ENCODE measurements at places on chromosomes 7 and 10. TPM values are rescaled to one million over a fixed set of nuclear protein-coding genes. Genes with fewer than 3 reads are reported as not detected.

The HABP2 gene
- total RNA-seq = not detected

GRCh38 chr10:71264345-71265200, 52.2 kb downstream of the UNC5B start:
- DNase-seq = peak; percentile 19

DNA sequence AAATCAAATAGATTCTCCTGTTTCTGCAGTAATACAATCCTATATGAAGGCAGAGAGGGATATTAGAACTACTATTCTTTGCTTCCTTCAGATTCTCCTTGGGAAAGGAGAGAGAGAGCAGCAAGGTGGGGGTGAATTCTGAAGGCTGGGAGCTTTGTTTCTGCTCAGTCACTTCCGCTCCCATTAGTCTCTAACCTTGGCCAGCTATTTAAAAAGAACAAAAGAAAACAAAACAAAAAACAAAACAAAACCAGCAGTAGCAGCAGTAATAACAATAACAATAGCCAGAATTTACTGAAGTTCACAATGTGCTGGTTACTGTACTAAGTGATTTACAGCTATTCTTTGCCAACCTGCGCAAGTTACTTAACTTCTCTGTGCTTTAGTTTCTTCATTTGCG, 9.9 kb downstream of the GPR85 start:
- no peak for DNase-seq

DNA sequence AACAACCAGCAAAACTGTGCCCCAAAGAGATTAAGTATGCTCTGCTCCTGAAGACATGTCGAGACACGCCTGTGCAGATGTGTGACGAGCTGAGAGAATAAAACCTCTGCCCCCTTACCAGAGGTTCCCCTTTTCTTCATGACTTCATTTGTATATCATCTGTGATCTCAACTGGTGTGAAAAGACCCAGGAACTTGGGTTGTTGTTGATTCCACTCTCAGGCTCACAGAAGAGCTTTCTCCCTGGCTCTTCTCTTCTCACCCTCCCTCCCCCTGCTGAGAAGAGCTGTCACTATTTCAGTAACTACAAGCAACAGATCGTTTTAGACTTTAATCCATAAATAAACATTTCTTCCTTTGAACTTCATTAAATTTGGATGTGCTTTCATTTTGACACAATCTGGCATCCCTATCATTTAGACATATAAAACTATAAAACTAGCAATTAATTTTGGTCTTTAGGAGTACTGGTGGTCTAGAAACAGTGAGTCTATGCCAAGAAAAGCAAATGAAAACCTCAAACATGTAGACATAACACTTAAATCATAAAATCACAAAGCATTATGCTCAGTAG, 179.3 kb upstream of the FZD8 start:
- no peak for DNase-seq

- peak; percentile 100 for DNase-seq
Observed at GRCh38 chr10:73908853-73909539, 1.9 kb upstream of the PLAU start.

DNA sequence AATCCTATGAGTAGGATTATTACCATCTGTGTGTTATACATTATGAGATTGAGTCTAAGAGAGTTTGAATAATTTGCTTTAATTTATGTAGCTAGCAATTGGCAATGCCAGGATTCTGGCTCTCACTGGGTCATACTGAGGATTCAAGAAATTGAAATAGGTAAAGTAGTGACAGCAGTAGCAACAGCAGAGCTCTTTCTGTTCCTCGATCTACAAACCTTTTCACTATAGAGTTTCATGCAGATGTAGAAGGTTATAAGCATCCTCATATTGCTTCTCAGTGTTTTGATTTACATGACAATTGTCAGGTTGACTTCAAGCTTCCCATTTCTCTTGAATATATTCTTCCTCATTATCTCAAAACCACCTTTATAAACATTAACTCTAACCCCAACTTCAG, 294.1 kb upstream of the CSTF2T start:
- no peak for DNase-seq

GRCh38 chr7:47492716-47493325, 89.1 kb downstream of the TNS3 start:
- no peak for DNase-seq
